ENCODE measurements at places on chromosomes 4 and X.

DNA sequence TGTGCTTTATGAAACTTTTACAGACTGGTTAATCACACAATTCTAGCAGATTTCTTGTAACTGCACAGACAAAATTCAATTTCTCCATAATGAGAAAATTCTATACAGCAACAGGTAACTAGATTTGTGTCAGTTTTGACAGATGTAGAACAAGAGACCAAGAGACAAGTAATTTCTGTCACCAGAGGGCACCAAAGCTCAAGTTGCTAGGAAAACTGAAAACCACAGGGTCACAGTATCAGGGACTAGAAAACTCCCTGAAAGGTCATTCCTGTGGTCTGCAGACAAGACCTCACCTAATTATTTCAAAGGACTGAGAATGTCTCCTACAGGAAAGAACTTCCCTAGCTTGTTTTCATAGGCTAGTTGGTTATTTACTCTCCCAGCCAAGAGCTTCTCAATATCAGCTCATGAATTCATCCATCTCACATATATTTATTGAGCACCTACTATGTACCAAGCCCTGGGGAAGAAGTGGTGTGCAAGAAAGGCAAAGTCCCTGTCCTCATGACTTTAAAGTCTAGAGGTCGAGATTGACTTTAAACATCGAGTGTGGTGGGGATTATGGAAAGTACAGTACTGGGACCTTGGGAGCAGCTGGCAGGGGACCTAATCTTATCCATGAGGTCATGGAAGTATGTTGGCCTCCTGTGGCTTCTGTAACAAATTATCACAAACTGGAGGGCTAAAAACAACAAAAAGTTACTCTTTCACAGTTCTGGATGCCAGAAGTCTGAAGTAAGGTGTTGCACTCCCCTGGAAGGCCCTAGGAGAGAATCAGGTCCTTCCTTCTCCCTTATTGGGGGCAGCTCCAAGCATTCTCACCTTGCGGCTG, 47.8 kb upstream of the SETD7 start:
- DNase-seq = no peak

DNA sequence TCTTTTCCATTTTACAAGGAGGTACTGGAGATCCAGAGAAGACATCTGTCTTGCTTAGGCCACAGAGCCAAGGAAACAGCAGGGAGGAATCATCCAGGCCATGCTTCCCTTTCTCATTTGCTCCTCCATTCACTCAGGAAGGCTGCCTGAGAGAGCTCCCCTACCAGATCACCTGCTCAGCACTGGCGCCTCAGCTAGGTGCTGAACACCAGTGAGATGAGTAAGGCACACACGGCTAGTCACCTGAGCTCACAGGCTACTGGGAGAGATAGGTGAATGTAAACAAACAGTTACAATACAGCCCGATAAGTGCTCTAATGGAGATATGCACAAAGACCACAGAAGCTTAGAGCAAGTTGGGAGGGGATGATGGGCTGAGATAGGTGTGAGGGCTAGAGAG, 149.8 kb upstream of the ARHGEF9 start:
- no peak for DNase-seq

GRCh38 chr4:52472444-52472843, 186.7 kb downstream of the USP46 start:
- no peak for DNase-seq

DNA sequence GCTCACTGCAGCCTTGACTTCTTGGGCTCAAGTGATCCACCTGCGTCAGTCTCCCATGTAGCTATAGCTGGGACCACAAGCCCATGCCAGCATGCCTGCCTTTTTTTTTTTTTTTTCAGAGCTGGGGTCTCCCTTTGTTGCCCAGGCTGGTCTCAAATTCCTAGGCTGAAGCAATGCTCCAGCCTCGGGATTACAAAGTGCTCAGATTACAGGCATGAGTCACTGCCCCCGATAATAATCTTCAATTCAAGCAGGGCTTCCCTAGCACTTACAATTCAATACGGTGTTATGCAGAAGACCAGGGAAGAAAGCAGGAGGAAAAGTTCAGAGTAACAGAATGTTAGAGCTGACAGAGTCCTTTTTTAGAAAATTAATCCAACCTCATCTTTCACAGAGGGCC, 26.1 kb downstream of the OTOP1 start:
- no peak for DNase-seq

GRCh38 chrX:16023790-16024734, 99.3 kb upstream of the GRPR start:
- no peak for DNase-seq

GRCh38 chr4:152957437-152958171, 21.5 kb downstream of the FHDC1 start:
- DNase-seq = no peak

DNA sequence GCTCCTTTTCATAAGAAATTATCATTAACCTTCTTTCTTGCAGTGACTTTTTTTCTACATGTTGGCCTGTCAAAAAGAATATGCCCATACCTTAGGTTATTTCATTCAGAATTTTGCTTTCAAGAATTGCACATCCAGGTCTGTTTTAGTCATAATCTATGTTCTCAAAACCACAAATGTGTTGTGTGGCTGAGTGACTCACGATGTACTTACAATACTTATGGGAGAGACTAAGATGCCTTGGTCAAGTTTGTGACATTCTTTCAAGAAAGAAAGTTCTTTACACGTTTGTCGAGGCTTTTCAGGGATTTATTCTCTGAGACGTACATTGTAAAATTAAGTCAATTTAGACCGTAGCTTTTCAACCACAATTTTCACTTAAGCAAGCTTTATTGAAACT, 396.7 kb downstream of the FSTL5 start:
- DNase-seq = no peak

DNA sequence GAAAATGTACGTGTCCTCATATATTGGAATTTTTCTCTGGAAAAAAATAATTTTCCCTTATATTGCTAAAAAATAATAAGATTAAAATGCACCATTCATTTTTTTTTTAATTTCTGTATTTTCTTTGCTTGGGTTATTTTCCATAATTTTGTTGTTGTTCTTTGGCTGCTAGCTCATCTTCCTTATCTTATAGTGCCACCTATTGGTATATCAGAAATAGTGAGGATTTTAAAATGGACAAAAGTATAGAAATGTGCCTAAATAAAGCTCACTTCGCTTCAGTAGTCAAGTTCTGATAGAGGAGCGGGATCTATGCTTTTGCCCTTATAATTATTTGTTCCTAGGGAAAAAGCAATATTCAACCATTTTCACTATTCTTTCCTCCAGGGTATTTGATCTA, 134.8 kb downstream of the NAP1L3 start:
- DNase-seq = no peak

DNA sequence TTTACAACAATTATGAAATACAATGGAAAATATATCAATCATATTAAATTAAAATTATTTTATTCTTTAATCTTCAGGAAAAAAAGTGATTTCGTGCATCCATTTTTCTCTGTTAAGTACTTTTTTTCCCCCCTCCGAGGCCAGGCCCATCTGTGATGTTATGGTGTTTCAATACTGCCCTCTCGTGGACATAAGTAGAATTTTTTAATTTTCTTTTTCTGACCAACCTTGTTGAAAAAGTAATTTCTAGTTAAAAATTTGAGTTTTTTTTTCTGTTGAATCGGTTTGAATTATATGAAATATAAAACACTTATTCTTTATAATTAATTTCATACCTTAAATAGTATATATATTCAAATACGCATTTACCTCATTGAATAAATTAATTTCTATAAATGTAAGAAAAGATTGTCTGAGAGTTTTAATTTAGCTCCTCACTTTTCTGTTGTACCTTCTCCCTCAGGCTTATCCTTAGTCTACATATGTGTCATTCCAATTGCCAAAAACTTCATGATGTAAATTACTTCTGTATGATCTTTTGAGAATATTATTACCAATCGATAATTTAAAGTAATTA, 175.8 kb upstream of the TECRL start:
- DNase-seq = no peak

GRCh38 chr4:51943221-51943620, 76.9 kb downstream of the LRRC66 start:
- no peak for DNase-seq

- DNase-seq = no peak
These were observed 566.2 kb downstream of the DACH2 start for GRCh38 chrX:86714441-86714840.

DNA sequence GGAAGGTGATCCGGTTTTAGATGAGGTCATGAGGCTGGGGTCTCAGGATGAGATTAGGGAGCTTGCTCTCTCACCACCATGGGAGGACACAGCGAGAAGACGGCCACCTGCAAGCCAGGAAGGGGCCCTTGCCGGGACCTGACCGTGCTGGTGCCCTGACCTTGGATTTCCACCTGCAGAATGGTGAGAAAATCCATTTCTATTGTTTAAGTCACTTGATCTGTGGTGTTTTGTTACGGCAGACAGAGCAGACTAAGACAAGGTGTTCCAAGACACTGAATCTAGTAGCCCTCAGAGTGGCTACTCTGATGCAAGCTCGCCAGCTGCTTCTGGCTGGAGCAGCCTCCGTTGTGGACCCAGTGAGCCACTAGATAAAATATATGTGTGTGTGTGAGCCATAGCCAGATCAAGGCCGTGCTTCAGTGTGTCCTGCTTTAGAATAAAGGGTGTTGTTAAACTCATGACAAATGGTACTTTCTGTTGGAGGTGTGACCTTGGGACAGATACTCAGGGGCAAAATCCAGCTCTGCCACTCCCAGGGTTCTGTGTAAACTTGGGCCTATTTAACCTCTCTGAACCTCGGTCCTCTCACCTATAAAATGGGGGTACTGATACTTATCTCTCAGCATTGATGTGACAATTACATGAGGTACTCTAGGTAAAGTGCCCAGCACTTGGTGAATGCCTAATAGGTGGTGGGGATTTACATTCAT, 67.9 kb upstream of the STX18 start:
- DNase-seq = no peak

DNA sequence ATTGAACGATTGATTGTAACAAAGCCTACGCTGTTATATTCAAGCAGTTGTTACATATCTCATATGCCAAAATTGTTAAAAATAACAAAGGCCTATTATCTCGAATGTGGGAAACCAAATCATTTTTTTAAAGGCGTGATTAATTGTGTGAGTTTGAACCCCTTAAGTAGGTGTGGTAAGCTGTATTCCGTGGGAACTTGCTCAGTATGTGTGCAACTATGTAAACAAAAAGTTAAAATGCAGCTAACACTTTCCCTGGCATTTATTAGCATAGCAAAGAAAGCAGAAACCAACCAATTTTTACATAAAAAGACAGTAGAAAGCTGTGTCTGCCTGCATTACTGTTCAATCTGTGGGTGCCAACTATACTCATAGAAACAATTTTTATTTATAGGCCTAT, 166.0 kb upstream of the HAND2 start:
- no peak for DNase-seq

GRCh38 chr4:73703320-73703719, 37.0 kb upstream of the CXCL8 start:
- DNase-seq = no peak

DNA sequence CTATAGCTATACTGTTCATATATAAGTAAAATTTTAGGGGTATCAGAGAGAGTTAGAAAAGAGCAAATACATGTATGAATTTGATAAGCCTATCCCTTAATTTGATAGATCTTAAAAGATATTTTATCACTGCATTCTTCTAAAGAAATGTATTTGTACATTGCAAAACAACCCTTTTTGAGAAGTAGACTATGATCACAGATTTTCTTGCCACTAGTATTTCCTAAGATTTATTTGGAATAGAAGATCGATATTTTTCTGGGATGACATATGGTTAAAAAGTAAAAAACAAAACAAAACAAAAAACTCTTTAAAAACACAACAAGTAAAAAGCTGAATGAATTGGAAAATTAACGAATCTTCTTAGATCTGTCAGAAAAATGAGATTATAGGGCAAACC, 27.4 kb downstream of the TET2 start:
- DNase-seq = no peak

DNA sequence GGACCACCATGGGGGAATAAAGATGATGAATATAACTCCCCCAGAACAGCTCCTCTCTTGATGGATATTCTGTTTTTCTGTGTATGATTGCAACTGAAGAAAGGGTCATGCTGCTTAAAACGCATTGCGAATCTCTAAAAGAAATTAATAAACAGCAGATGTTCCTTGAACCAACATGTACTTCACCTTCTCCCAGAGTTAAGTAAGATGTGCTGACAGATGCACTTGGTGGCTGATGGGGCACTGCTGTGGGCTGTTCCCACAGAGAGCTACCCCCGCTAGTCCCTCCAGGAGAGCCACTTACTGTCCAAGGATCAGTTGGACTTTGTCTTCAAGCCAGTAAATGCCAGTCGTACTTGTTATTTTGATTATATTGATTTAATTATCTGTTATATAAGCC, 26.3 kb upstream of the C4orf54 start:
- no peak for DNase-seq

DNA sequence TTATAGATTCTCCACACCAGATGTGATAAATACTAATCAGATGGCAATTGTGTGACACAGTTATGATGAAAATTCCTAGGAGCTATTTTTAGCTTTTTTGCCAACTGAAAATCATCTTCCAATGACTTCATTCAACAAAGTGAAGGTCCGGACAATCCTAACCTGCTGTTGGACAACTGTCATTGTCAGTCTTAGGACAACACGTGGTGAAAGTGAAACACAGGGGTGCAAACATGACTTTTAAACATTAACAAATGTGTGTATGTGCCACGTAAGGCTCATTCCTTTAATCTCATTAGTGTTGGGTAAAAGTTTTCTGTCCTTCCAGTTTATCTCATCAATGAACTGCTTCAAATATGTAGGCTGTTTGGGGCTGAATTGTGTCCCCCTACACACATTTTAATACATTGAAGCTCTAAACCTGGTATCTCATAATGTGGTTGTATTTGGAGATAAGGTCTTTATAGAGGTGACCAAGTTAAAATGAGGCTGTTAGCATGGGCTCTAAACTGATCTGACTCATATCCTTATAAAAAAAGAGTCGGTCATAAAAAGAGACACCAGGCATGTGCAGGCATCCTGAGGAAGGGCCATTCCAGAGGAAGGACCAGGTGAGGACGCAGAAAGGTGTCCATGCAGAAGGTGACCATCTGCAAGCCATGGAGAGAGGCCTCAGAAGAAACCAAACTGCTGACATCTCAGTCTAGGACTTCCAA, 41.2 kb upstream of the SMAD1 start:
- DNase-seq = no peak

GRCh38 chrX:84909151-84909550, 94.5 kb upstream of the APOOL start:
- DNase-seq = no peak

Measured in activated T-cell treated with anti-CD3 and anti-CD28 coated beads, Interleukin-2, amount 50 U/mL, for 4 hours (primary cell).